ENCODE measurements at places on chromosomes 5 and 9. TPM values are rescaled to one million over a fixed set of nuclear protein-coding genes. Genes with fewer than 3 reads are reported as not detected.

- H3K4me1 ChIP-seq, result no peaks in the 10 kb centered on the region
- H3K36me3 ChIP-seq, result no peaks in the 10 kb centered on the region
- no peaks in the 10 kb centered on the region for H3K27me3 ChIP-seq
- no peak overlapping the region for H3K4me3 ChIP-seq
- no peak overlapping the region for H3K27ac ChIP-seq
- no peak for DNase-seq
Observed at GRCh38 chr9:122042056-122042455, 51.1 kb downstream of the TTLL11 start.

GRCh38 chr9:134420974-134421432 is 94.7 kb downstream of the RXRA start:
- DNase-seq, result no peak
- peak overlapping the region; percentile 77 for H3K27ac ChIP-seq

Gene SPATA31E1
- not detected for total RNA-seq

- no peaks in the 10 kb centered on the region for H3K27me3 ChIP-seq
- no peaks in the 10 kb centered on the region for H3K36me3 ChIP-seq
- no peak overlapping the region for H3K27ac ChIP-seq
- H3K4me1 ChIP-seq, result no peaks in the 10 kb centered on the region
Observed at GRCh38 chr5:67178966-67179365, 17.6 kb downstream of the CD180 start.

DNA sequence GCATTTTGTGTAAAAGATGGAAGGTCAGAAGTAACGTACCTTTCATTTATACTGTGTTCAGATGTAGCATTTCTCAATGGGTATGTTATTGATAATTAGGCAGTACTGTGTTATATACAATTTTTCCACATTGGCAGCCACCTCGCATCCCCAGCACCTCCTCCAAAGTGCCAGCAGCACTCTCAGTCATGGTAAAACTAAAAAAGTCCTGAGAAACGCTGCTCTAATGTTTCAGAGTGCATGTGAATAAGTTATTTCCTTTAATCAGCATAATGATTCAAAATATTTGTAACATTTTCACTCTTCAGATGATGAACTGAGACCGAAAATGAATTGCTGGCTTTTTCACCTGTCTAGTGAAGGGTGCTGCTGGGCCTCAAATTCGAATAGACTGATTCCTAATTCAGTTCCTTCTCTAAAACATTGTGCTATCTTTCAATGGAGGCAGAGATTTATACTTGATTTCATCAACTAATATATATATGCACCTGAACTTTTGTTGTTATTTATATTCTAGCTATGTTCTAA is 79.9 kb upstream of the ANKRD55 start:
- no peak overlapping the region for H3K4me3 ChIP-seq
- no peaks in the 10 kb centered on the region for H3K36me3 ChIP-seq
- H3K27me3 ChIP-seq, result no peaks in the 10 kb centered on the region
- DNase-seq, result no peak
- H3K27ac ChIP-seq, result no peak overlapping the region

GRCh38 chr9:75990576-75991304 is 100.3 kb downstream of the PCSK5 start:
- DNase-seq, result no peak
- no peaks in the 10 kb centered on the region for H3K36me3 ChIP-seq
- no peak overlapping the region for H3K4me3 ChIP-seq
- H3K27ac ChIP-seq, result no peak overlapping the region

DNA sequence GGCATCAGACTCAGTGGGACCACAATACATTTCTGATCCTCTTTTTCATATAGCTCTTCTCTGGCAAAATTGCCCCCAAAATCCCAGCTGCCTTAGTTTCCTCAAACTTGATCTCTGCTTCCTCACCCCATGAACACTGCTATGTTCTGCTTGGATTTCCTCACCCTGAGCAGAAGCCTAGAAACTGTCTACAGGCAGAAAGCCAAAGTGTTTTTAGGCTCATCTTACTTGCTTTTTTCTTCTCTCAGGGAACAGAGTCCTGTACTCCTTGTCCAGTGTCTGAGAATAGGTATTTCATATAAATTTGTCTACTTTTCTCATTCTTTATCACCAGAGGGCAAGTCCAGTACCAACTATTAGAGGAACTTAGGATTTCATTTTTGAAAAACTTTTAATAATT is 21.5 kb upstream of the UBAP1 start:
- no peaks in the 10 kb centered on the region for H3K27me3 ChIP-seq
- no peaks in the 10 kb centered on the region for H3K36me3 ChIP-seq
- H3K4me3 ChIP-seq, result no peak overlapping the region
- no peak overlapping the region for H3K27ac ChIP-seq
- H3K4me1 ChIP-seq, result no peaks in the 10 kb centered on the region
- DNase-seq, result no peak

Gene OR5C1
- total RNA-seq, result not detected

DNA sequence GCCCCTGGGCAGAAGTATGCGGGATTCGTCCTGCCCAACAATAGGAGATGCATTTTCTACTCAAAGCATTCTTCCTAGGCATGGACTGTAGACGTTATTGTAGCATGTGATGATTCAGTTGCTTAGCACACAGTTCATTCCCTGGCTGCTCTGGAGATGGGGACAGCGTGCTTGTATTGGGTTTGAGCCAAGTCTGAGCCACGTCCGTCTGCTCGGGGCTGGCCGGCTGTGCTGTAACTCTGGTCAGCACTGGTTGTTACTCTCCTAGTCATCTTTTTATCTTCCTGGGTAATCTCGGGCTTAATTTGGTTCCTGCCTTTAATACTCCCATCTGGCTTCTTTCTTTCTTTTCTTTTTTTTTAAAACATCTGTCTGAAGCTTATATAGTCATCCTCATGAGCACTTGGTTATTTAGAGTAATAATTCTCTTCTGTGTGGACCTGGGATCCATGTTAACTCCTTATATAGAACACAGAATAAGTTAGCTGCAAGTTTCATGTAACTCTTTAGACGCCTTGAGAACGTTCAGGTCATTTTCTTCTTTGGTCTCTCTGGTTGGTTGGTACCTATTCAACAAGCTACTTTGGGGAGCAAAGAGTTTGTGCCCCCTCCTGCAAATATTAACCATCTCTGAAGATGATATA is 118.8 kb upstream of the RPS23 start:
- no peaks in the 10 kb centered on the region for H3K27me3 ChIP-seq
- H3K4me3 ChIP-seq, result no peak overlapping the region
- H3K36me3 ChIP-seq, result no peaks in the 10 kb centered on the region
- H3K4me1 ChIP-seq, result no peaks in the 10 kb centered on the region
- no peak overlapping the region for H3K27ac ChIP-seq

GRCh38 chr9:77896269-77896937 is 135.2 kb downstream of the GNAQ start:
- no peaks in the 10 kb centered on the region for H3K27me3 ChIP-seq
- H3K4me1 ChIP-seq, result no peaks in the 10 kb centered on the region
- H3K36me3 ChIP-seq, result no peaks in the 10 kb centered on the region
- no peak overlapping the region for H3K27ac ChIP-seq
- no peak for DNase-seq

DNA sequence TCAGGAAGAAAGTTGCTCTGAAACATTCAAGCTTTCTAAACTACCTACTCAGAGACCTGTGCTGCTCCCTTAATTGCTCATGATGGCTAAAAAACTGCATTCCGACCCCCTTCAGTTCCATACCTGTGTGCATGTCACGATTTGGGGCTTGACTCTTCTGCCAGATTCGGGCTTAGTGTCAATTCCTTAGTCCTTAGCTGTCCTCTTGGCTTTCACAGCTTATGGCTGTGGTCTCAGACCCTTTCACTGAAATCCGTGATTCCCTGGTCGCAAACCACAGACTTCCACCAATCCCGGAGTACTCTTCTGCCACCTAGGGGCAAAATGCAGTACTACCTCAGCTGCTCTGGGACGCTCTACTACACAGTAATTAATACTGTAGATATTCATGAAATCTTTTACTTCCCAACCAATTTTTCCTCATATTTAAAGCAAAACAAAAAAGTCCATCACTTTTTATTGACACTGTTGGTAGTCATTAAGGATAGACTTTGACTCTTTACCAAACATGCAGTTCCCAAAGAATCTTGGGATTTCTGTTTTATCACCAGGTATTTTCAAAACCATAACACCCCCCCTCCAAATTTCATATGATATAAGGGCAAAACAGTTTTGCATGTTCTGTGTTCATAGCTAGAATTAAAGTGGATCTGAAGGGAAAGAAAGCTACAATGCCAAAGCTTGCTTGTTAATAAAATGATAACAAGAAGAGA is 617.4 kb downstream of the SLCO4C1 start:
- H3K27ac ChIP-seq, result no peak overlapping the region
- H3K4me3 ChIP-seq, result no peak overlapping the region
- peak; percentile 6 for DNase-seq
- no peaks in the 10 kb centered on the region for H3K36me3 ChIP-seq

GRCh38 chr5:37533851-37534250 is 154.7 kb downstream of the WDR70 start:
- no peaks in the 10 kb centered on the region for H3K27me3 ChIP-seq
- no peaks in the 10 kb centered on the region for H3K4me1 ChIP-seq
- no peak overlapping the region for H3K4me3 ChIP-seq
- peaks cover 3% of the 10 kb centered on the region for H3K36me3 ChIP-seq
- no peak overlapping the region for H3K27ac ChIP-seq
